Mucosa of descending colon (tissue), 3 donors: ENCODE measurements at places on chromosomes 5 and 9. TPM values are rescaled to one million over a fixed set of nuclear protein-coding genes. Genes with fewer than 3 reads are reported as not detected.

GNA14 gene
- total RNA-seq = 14.6 TPM

HCN1 gene
- 0.05 TPM for total RNA-seq

PCDHGA10 gene
- 6.1 TPM for total RNA-seq

EDIL3 gene
- 39.8 TPM for total RNA-seq

GAS1 gene
- 4.2 TPM for total RNA-seq

KIAA1958 gene
- 7.4 TPM for total RNA-seq

ECM2 gene
- 1.0 TPM for total RNA-seq

TAS2R1 gene
- not detected for total RNA-seq

PCDH1 gene
- 159 TPM for total RNA-seq

WDR38 gene
- total RNA-seq = not detected

ATP10B gene
- total RNA-seq = 112 TPM

SPATA31A3 gene
- not detected for total RNA-seq

HOMER1 gene
- total RNA-seq = 1.1 TPM

CTXN3 gene
- not detected for total RNA-seq

FAM81B gene
- not detected for total RNA-seq

DPYSL3 gene
- 12.0 TPM for total RNA-seq

CCDC112 gene
- 11.5 TPM for total RNA-seq
